ENCODE measurements at places on chromosomes 1 and 21.

GRCh38 chr1:160859166-160859565 lies 3.5 kb downstream of the CD244 start:
- no peak for DNase-seq

DNA sequence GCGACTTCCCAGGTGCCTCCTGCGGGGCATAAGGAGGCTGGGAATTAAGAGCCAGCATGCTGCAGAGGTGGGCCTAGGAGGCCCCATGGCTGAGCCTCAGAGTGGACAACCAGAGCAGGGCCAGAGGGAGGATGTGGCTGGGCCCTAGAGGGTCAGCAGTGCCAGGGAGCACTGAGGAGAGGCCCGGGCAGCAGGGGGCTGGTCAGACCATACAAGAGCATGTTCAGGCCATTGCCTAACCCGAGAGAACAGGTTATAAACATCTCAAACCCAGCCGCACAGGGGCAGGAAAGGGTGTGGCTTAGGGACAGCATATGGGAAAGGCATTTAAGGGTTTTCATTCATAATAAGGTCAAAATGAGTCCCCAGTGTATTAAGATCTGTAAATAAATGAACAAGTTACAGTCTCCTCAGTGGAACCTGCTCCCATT lies 51.1 kb downstream of the IER5 start:
- DNase-seq: peak; percentile 45

- DNase-seq: peak; percentile 67
Measured at GRCh38 chr1:205438213-205439158, 16.6 kb upstream of the LEMD1 start.

DNA sequence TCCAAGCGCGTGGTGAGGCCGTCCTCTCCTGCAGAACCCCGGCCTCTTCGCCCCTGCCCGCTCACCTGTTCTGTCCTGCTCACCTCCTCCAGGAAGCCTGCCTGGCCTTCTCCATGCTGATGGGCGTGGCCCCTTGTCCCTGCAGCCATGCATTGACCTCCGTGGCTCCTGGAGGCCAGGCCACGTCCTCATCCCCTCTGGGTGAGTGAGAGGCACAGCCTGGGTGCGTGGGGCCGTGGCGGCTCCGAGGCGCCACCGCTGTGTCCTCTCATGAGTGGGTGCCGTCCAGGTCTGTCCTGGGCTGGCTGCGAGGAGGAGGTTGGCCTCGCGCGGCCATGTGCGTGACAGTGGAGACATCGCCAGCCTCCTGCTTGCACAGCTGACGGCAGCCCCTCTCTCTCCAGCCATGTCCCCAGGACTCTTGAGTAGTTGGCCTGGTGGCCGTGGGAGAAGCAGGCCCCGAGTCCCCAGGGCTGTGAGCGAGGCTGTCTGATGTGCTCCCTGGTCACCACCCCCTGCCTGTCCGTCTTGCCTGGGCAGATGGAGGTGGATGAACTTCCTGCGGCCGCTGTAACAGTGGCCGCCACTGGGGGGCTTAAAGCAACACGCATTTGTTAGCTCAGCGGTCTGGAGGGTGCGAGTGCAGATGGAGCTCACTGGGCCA lies 58.1 kb downstream of the PRKCZ start:
- DNase-seq: peak; percentile 31

- DNase-seq: no peak
Measured at GRCh38 chr1:234476172-234476571, 2.8 kb downstream of the TARBP1 start.

- no peak for DNase-seq
Measured at GRCh38 chr1:155166051-155166470, 7.0 kb downstream of the KRTCAP2 start.

- no peak for DNase-seq
Measured at GRCh38 chr1:147567594-147568381, 26.5 kb downstream of the BCL9 start.
